Astrocyte of the spinal cord (primary cell): ENCODE measurements at places on chromosomes 12 and 14.

- no peak for DNase-seq
Observed at GRCh38 chr14:103562179-103562428, 353 bp downstream of the BAG5 start.

DNA sequence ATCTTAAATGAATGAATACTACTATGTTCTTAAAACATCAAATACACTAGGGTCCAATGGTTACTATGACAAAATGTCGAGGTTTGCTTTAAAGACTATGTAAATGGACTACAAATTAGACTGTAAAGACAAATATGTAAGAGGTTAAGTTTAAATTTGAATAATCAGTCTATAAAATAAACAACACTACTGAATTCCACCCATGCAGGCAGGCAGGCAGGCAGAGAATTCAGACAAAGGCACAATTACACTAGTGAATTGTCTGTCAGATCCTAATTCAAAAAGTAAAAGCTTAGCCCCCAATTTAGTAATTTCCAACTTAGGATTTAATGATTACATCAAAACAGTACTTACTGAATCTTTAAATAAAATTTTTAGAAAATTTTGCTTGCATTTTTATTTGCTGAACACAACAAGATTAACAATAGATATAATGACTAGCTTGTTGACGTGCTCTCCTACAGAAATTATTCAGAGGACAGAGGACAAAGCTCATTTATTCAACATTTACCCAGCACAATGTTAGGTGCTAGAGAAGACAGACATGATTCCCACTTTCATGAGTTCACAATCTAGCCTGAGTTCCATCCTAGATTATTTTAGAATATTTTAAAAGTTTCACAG is 97.4 kb downstream of the CDK17 start:
- DNase-seq: no peak

DNA sequence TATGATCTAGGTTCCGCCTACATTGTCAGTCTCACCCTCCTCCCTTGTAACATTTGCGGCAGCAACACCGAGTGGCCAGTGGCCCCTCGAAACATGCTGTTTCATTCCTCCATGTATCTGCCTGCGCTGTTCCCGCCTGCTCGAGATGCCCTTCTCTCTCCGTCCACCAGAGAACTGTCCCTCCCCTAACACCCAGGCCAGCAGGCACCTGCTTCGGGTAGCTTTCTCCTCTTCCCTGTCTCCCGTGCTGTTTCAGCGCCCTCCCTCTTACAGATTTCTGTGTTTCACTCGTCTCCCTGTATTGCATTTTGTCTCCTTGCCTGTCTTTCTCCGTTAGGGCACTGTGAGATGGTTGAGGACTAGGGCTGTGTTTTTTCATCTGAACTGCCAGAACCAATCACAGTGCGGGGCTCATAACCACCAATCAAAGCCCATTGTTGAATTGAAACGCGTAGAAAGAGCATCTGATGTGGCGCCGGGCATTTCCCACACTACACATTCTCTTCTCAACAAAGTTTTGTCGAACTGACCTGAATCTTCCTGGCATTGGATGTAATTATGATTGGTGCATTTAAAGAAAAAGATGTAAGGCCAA is 40.9 kb upstream of the ELK3 start:
- no peak for DNase-seq

DNA sequence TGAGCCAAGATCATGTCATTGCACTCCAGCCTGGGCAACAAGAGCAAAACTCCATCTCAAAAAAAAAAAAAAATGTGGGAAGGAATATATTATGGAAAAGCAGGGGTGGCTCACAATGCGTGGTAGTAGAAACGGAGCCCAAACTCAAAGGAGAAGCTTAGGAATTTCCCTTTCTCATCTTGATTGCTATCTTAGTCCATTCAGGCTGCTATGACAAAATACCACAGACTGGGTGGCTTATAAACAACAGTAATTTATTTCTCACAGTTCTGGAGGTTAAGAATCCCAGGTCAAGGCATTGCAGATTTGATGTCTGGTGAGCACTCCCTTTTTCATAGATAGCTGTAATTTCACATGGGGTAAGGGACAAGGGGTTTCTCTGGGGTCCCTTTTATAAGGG is 153.8 kb upstream of the KRR1 start:
- DNase-seq: no peak

DNA sequence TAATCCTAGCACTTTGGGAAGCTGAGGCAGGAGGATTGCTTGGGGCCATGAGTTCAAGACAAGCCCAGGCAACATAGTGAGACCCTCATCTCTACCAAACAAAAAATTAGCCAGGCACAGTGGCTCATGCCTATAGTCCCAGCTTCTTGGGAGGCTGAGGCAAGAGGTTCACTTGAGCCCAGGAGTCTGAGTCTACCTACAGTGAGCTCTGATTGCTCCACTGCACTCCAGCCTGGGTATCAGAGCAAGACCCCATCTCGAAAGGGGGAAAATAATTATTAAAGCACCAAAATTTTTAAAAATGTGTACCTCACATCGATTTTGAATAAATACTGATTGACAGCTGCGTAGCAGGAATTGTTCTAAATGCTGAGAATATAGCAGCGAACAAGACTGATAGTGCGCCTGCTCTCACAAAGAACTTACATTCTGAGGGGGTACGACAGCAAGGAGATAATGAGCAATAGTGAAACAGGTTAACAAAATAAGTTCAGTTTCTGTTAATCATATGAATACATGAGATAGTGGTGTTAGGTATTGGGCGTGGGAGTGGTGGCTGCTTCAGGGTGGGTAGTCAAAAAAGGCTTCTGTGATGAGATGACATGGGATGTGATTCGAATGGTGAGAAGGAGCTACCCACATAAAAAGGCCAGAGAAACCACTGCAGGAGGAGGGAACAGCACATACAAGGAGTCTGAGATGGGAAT is 19.6 kb downstream of the HCFC2 start:
- DNase-seq: no peak

- no peak for DNase-seq
Observed at GRCh38 chr14:96097752-96098151, 58.6 kb downstream of the C14orf132 start.

GRCh38 chr14:58193542-58193941 is 6.4 kb upstream of the ACTR10 start:
- no peak for DNase-seq

GRCh38 chr12:121773011-121773777 is 20.3 kb downstream of the RHOF start:
- peak; percentile 56 for DNase-seq
